ENCODE measurements at places on chromosomes 2 and 18. TPM values are rescaled to one million over a fixed set of nuclear protein-coding genes. Genes with fewer than 3 reads are reported as not detected.

MYO3B gene
- 0.98 TPM for total RNA-seq

DNA sequence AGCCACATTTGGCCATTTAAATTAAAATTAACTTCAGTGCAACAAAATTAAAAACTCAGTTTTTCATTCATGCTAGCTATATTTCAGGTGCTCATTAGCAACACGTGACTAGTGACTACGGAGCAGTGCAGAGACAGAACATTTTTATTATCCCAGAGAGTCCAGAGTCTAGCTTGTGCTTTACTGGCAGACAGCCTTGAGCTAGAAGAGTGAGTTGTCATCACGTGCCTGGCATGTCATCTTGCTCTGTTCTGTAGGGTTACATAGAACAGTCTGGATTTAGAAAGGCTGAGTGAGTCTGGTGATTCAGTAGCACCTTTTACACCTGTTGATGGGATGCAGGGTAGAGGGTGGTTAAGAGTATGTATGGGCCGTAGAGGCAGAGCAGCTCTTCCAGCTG lies 136.9 kb upstream of the IL1R2 start:
- H3K4me3 ChIP-seq: no peak overlapping the region
- no peak for DNase-seq

DNA sequence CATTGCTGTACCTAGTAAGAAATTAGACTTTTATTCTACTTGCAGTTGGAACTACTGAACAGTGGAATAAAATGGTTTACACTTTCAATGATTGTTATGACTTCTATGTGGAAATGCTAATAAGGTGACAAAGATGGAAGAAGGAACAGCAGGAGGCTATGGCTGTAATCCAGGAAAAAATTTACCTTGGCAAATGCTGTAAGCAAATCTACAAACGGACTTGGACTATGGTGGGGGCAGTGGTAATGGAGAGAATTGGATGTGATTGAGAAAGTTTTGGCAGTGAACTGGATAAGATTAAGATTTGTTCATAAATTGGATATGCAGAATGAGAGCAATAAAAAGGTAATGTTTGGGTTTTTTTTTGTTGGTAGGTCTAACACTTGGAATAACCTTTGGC lies 111.0 kb upstream of the ERBB4 start:
- H3K27ac ChIP-seq: no peak overlapping the region
- no peak for DNase-seq
- H3K36me3 ChIP-seq: no peaks in the 10 kb centered on the region
- H3K4me1 ChIP-seq: no peaks in the 10 kb centered on the region
- no peaks in the 10 kb centered on the region for H3K27me3 ChIP-seq
- no peak overlapping the region for H3K4me3 ChIP-seq

DNA sequence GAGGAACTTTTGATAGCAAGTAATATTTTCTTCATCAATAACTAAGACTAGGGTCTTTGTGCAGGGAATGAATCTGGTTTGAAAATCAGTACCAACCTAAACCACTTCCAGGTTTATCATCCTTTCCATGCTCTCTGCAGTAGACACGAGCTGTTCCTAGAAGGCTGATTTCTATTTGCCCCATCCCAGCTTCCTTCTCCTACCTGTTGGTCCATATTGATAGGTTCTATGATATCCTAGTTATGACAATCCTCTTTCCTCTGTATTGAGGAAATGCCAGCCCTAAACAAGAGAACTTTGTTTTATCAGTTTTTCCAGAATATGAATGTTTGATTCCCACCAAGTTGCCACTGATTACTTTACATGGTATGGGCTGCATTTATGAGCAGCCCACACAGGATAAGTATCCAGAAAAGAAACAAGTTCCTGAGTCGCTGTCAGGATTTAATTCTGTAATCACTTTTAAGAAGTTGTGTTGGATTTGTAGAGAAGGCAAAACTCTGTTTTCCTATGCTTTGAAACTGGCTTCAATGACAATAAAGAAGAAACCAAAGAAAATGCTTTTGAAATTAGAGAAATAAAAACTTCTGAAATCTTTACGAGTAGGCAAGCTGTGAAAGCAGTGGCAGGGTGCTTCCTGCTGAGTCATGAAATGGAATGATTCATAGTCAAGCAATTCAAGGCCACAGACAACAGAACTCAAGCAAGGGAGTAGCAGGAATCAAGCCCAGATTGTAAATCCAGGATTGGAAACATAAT lies 37.3 kb upstream of the TANK start:
- no peaks in the 10 kb centered on the region for H3K36me3 ChIP-seq
- H3K4me3 ChIP-seq: no peak overlapping the region
- H3K27ac ChIP-seq: peak overlapping the region; percentile 91
- H3K27me3 ChIP-seq: no peaks in the 10 kb centered on the region
- no peak for DNase-seq

- no peaks in the 10 kb centered on the region for H3K36me3 ChIP-seq
- no peaks in the 10 kb centered on the region for H3K27me3 ChIP-seq
- no peaks in the 10 kb centered on the region for H3K4me1 ChIP-seq
- H3K27ac ChIP-seq: peak overlapping the region; percentile 40
- H3K4me3 ChIP-seq: peak overlapping the region; percentile 14
Observed at GRCh38 chr2:211766689-211767088, 771.9 kb downstream of the ERBB4 start.

LIMS3 gene
- 1.6 TPM for total RNA-seq

IWS1 gene
- total RNA-seq: 51.8 TPM

Data from breast epithelium (tissue), 4 donors.